ENCODE measurements at places on chromosomes 5 and 9.

DNA sequence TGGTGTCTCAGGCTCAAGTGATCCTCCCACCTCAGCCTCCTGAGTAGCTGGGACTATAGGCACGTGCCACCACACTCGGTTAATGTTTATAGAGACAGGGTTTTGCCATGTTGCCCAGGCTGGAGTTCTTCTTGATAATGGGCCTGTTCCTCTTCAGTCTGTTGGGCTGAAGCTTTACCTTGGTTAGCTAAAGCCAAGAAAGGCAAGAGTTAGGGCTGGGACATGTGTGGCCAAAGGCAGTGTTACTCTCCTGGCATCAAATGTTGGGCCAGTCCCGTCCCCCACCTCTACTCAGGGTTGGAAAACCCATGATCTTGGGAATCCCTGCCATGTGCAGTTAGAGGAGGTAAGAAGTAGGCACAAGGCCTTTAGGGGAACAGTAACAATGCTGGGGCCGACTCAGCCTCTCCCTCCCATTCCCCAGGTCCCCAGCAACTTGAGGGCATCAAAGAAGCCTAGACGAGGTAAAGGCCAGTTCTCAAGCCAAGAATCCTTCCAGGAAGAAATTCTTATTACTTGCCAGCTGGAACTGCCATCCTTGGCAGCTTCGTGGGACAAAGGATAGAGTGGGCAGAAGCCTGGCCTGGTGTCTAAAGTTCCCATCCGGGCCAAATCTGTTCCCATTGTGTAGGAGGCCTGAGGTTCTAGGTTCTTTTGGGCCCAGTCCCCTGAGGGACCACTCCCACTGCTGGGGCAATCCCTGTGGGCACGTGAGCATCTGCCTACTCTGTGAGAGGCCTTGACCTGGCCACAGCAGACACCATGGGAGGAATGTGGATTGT lies 4.5 kb downstream of the EGR1 start:
- no peak for DNase-seq

GRCh38 chr5:127994087-127994660 lies 89.4 kb upstream of the SLC12A2 start:
- no peak for DNase-seq

DNA sequence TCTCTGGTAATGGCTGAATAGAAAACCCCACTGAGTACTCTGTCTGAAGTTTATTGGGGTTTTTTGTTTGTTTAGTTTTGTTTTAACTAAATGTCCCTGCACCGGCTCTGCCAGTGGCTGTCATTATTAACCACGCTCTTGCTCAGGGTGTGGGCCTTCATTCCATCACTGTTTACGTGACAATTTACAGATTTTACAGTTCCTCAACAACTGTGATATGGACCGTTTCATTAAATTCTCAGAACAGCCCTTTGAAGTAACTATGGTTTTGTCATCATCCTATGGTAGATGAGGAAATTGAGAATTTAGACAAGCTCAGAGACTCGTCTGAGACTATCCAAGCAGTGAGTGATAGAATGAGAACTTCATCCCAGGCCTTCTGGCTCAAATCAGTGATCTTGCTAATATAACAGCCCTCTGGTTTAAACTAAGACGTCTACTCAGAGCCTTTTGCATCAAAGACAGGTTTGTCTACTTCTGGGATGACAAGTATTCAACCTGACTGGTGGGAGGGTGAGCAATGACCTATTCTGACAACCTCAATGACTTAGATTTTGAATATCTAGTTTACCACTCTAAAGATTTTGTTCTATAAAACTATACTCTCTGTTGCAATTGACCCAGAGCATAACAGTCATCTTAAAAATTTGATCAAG lies 77.3 kb upstream of the MAP3K1 start:
- no peak for DNase-seq

GRCh38 chr5:139645430-139645871 lies 2.7 kb upstream of the CXXC5 start:
- no peak for DNase-seq

DNA sequence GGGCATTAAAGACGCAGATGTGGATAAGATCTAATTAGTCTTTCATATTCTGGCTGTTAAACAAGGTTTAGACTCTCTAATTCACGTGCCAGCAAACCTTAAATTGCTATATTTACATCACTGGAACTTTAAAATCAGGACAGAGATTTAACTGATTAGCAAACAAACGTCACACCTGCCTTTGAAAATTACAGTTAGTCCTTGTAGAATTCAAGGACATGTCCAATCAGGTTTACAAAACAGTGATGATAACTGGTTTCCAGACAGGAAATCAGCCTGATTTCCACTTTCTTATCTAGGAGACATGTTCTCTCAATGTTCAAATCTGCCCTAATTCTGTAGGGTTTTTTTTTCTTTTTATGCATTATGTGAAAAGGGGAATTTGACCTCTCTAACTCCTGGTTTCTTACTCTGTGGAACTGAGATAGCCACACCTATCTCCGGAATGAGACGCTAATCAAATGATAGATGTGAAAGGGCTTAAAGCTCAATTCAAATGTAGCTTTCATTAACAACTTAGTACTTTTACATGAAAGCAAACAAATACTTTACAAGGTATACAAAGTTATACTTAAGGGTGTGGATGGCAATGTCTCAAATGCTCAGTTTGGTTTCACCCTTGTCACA lies 26.5 kb downstream of the SPINK5 start:
- DNase-seq = no peak

GRCh38 chr5:14983666-14984441 lies 112.3 kb upstream of the ANKH start:
- DNase-seq = no peak

DNA sequence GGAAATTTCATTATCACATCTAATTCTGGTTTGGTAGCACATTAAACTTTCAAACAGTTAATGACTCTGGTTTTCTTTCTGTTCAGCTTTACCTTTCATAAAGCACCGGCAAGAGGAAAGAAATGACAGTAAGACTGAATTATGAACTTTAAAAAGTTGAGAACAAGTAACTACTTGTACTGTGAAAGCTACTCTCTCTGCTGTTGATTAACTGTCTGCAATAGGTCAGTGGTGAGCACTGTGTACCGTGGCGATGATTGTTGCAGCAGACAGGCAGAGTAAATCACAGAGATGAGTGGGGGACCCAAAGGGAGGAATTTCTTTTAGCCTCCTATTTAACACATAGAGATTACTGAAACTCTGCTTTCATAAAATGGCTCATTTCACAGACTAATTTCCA lies 74.0 kb upstream of the MEF2C start:
- no peak for DNase-seq

DNA sequence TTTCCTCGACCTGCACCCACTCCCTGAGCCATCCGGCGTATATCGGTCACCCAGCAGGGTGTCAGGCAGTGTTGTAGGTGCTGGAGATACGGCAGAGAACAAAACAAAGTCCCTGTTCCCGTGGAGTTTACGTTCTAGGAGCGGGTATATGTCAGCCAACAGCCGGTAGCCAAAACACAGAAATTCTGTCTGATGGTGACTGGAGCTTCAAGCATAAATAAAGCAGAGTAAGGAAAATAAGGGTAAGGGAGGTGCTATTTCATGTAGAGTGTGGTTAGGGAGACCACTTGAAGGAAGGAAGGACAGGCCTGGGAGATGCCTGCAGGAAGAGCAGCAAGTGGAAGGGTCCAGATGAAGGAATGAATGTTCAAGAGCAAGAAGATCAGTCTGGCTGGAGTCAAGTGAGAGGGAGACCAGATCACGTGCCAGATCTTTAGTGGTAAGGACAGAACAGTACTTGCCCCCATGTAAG lies 783 bp upstream of the ZFR start:
- DNase-seq = no peak

- no peak for DNase-seq
Measured at GRCh38 chr5:65395526-65396155, 86.1 kb downstream of the ADAMTS6 start.

- no peak for DNase-seq
Measured at GRCh38 chr5:177338251-177339106, 13.0 kb downstream of the LMAN2 start.

- DNase-seq = no peak
Measured at GRCh38 chr9:37117956-37118355, 2.4 kb upstream of the ZCCHC7 start.

- DNase-seq = no peak
Measured at GRCh38 chr5:111107371-111107770, 15.2 kb downstream of the WDR36 start.

- no peak for DNase-seq
Measured at GRCh38 chr9:133528876-133529241, 4.1 kb upstream of the MYMK start.

- no peak for DNase-seq
Measured at GRCh38 chr9:35944173-35944572, 13.8 kb downstream of the OR2S2 start.

DNA sequence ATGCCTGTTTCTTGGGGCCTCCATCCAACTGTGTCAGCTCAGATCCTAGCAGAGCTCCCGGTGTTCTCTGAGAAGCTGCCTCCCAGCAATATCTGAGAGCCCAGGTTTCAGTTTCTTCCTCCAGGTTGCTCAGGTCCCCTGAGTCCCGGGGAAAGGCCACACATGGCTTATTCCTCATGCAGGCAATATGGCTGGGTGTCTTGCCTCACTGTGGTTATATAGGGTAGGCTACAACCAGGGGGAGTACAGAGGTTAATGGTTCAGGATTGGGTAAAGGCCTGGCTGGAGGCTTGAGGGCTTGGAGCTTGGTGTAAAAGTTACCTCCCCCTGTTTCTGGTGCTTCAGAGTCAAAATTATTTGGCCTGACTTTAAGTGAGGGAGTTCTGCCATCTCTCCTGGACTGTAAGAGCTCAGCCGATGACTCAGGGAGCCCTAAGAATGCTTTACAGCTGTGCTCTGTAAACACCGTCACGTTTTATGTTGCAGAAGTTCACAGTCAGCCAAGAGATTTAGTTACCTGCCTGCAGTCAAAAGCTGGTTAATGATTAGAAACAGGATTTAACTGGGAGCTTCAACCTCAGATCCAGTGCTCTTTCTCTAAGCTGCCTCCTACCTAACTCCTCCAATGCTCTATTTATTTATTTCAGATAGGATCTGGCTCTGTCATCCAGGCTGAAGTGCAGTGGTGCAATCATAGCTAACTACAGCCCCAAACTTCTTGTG lies 24.3 kb upstream of the UBAP2 start:
- DNase-seq = no peak

- no peak for DNase-seq
Measured at GRCh38 chr9:114826431-114826830, 20.6 kb upstream of the TNFSF15 start.

DNA sequence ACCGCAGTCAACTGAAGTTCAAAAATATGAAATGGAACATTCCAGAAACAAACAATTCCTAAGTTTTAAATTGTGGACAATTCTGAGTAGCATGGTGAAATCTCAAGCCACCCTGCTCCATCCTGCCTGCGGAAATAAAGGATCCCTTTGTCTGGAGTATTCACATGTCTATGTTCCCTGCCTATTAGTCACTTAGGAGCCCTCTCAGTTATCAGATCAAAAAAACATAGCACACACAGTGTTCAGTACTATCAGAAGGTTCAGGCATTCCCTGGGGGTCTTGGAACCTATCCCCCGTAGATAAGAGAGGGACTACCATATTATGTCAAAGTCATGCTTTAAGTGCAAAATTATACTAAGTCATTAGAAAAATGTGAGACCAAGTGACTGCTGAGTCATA lies 300.8 kb downstream of the SEMA5A start:
- DNase-seq = no peak

- DNase-seq = no peak
Measured at GRCh38 chr5:78929833-78930232, 55.3 kb downstream of the ARSB start.

DNA sequence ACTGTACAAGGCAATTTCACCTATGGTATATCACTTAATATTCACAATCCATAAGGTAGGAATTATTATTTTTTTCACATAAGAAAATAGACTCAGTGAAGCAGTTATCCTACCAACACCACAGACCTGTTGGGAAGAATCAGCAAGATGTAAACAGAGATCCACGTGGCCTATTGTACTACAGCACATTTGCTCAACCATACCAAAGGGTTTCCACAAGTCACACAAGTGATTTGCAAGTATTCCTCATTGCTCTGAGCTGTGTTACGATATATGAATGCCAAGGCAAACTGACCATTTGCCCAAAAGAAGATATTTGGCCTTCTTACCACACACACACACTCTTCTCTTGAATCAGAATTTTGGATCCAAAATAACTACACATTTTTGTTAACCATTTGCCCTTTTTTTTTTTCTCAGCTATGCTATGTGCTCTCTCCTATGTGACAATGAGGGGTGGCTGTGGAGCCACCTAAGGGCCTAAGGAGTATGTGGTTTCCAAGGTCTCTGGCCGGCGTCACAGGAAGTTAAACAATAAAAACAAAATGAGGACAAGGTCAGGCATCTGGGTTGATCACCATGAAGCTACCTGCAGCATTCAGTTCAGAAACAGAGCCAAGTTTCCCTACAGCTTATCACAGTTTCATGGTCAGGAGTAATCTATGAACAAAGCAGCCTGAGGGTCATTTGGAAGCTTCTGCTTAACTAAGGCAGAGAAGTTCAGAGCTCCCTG lies 171.0 kb upstream of the FREM1 start:
- DNase-seq = no peak

DNA sequence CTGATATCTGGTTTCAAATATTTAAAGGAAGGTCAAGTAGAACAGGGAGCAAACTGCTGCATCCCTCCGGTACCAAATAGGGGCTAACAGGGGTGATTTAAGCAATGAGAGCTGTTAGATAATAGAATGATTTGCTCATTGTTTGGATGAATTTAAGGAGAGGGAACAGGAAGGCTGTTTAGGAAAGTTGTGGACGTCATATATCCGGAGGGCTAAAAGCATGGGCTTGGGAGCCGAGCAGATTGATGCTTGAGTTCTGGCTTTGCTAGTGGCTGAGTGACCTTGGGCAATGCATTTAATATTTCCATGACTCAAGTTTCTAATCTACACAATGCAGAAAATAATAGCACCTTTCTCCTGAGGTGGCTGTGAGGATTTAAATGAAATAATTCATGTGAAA lies 85.4 kb upstream of the RPS23 start:
- DNase-seq = no peak

DNA sequence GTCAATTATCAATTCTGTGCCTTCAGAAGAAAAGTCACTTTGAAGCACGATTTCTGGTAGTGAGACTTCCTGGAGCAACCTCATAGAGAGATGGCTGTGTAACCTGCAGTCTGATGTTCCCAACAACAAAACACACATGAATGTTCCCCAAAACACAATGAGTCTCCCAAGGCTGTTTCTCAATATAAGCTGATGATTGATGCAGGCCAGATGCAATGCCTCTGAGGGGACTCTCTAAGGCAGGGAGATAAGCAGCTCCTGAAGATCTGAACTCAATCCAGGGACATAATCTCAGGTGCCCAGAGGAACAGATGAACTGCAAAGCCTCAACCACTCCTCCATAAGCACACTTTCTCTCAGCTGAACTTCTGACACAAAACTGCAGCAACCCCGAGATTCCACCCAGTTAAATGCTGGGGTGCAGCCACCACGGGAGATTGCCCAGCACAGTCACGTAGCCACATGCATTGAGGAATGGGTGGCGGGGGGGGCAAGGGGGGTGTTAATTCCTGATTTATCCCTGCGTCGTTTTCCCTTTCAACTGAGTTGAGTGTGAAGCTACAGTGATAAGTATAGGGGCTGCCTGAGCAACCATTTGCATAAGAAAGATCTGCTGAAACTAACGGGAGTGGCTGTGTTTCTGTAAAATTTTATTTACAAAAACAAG lies 122.7 kb upstream of the RASEF start:
- DNase-seq = no peak

- DNase-seq = no peak
Measured at GRCh38 chr9:113454914-113455761, 8.4 kb upstream of the RGS3 start.

- DNase-seq = no peak
Measured at GRCh38 chr5:157335534-157336422, 69.9 kb downstream of the CYFIP2 start.

- DNase-seq = no peak
Measured at GRCh38 chr9:8806150-8806549, 1006.6 kb upstream of the DMAC1 start.

GRCh38 chr5:66565878-66566277 lies 30.3 kb upstream of the MAST4 start:
- DNase-seq = no peak

Measured in WTC11 (cell line).